ENCODE measurements at places on chromosomes 6 and 20. TPM values are rescaled to one million over a fixed set of nuclear protein-coding genes. Genes with fewer than 3 reads are reported as not detected.

DNA sequence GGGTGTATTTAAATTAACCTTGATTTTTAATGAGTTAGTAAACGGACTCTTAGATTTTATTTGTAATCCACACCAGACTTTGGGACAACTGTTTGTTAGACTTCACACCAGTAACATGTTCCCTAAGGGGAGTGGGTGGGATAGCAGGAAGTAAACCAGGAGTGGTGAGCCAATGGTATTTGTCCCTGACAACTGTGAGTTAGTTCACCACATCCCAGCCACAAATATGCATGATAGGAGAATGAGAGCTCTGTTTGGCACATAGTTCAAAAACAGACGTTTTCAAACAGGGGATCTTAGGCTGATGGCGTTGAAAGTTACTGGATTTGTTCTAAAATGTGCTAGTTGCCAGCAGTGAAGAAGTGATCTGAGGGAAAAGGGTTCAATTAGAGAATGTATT, 18.7 kb upstream of the COL10A1 start:
- DNase-seq: no peak

DNA sequence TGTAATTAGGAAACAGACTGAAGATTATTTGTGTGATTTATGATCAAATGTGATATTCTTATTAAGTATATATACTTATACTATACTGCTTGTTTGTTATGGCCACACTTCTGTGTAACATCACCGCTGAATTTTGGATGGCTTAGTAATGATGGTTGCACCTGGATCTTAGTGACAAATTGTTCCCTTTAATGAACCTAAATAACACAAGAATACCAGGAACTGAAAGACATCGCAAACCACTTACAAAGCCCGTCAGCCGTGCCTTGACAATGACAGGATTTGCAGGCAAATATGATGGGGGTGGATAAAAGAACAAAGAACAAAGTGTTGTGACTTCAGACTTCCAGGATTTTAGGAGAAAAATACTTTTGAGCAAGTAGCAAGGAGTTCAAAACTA, 67.1 kb downstream of the LAMP5 start:
- no peak for DNase-seq

DNA sequence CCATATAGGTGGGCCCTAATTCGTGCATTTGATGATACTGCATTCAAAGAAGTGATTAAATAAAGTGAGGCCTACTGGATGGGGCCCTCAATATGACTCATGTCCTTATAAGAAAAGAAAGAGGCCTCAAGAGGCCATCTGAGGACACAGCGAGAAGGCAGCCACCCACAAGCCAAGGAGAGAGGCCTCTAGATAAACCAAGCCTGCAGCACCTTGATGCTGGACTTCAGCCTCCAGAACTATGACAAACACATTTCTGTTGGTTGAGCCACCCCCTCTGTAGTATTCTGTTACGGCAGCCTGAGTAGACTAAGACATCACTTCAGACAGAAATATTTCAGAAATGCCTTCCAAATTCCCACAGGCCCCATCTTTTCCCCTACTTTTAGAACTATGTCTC, 82.5 kb upstream of the PLEKHG1 start:
- no peak for DNase-seq

DNA sequence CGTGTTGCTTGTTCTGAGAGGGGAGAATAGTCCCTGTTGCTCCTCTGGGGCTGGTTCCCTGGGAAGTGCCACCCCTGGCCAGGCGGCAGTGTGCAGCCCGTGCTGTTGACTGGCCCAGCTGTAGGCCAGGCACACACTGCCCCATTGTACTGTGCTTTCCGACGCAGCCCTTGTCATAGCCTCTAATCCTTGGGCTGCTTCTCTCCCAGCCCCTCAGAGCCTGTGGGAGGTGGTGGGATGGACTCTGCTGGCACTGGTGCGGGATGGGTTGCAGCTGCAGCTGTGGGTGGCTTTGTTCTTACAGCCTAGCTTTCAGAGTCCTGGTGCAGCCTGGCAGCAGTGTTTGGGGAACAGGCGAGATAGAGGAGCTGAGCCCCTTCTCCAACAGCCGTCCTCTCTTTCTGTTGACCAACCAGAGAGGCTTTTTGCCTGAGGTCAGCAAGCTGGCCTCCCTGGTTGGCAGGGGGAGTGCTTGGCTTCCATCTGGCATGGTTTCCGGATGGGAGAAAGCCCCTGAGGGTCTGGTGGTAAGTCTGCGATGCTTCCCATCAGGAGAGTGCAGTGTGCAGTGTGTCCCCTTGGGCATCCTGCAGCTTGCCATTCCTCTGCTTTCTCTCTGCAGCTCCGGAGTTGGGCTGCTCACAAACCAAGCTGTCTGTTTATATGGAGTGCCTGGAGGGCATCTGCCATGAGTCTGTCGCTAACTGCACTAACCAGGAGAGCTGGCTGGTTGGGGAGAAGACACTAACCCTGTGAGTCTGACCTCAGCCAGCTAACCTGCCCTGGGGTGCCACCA, 12.1 kb downstream of the TJAP1 start:
- no peak for DNase-seq

DNA sequence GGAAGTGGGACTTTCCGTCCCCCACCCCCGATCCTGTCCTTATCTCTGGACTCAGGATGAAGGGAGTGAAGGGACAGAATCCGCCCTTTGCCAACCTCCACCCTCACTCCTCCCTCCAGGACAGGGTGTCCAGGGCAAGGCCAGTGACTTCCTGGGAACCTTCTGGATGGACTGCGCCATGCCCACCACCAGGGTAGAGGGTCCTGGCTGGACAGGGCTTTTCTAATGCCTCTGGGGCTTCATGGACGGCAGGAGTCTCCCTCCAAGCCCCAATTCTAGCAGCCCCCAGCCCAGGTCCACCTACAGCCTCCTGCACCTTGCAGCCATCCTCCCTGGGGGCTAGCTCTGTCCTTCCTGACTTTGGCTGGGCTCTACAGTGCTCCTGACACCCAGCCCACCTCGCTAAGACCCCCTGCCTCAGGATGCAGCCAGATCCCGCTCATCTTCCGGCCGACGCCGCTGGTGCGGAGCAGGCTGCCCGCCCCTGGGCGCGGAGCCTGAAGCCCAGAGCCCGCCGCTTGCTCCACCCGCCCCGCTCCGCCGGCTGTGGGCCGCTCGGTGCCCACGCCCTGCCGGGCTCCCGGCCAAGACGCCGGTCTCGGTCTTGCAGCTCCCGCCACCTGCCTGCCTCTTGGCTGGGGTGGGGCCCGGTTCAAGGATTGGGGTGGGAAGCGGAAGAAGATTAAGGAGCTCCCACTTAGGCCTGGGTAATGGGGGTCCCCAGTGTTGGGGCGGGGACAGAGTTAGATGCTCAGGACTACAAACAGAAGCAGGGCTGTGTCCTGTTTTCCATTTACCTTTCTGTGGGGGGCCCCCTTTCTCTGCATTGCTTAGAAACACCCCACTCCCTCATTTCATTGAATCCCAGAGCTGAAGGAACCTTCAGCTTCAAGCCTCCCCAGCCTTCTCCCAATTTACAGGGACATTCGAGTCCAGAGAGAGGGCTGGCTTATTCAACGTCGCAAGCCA, 72.8 kb downstream of the MDGA1 start:
- DNase-seq: no peak

- no peak for DNase-seq
Measured at GRCh38 chr6:2749969-2750600, 637 bp downstream of the MYLK4 start.

DNA sequence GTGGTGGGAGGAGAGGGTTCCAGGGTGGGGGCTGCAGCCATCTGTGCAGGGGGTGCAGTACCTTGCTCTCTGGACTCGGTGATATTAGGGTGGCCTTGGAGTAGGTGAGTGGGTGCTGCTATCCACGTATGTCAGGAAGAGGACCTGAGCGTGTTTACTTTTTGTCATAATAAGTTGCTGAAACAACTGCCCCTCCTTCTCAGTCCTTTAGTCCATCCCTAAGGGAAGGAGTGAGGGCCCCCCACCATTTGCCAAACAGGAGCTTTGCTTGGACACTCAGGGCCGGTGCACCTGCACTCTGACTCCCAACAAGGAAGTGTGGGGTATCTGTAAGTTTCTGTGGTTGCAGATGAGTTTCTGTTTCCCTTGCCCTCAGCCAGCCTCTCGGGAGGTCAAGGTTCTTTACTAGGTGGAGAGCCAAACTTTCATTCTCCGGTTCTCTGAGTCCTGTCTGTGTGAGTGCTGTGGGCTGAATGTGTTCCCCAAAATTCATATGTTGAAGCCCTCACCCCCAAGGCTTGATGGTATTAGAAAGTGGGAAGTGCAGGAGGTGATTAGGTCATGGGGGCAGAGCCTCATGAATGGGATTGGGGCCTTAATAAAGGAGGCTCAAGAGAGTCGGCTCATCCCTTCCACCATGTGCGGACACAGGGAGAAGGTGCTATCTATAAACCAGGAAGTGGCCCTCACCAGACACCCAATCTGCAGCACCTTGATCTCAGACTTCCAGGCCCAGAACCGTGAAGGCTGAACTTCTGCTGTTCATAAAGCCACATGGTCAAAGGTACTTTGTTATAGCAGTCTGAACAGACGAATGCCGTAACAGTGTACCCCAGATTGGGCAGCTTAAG, 19.6 kb upstream of the CCR6 start:
- DNase-seq: no peak

GRCh38 chr20:7003598-7003997, 236.1 kb downstream of the BMP2 start:
- peak; percentile 22 for DNase-seq

DNA sequence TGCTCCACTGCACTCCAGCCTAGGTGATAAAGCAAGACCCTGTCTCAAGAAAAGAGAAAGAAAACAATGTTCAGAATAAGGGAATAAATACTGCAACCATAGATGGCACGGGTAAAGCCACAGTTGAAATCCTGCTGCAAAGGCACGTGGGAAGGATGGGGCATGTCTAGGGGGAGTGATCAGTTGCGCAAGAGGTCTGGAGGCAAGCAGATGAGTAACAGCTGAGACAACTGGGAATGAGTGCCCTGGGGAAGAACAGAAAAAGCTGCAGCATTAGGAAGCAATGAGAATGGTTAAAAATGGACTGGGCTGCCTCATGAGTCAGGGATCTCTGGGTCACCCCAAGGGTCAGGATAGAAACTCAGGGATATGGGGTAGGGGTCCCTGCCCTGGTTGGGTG, 96.3 kb downstream of the GMPR start:
- peak; percentile 76 for DNase-seq

DNA sequence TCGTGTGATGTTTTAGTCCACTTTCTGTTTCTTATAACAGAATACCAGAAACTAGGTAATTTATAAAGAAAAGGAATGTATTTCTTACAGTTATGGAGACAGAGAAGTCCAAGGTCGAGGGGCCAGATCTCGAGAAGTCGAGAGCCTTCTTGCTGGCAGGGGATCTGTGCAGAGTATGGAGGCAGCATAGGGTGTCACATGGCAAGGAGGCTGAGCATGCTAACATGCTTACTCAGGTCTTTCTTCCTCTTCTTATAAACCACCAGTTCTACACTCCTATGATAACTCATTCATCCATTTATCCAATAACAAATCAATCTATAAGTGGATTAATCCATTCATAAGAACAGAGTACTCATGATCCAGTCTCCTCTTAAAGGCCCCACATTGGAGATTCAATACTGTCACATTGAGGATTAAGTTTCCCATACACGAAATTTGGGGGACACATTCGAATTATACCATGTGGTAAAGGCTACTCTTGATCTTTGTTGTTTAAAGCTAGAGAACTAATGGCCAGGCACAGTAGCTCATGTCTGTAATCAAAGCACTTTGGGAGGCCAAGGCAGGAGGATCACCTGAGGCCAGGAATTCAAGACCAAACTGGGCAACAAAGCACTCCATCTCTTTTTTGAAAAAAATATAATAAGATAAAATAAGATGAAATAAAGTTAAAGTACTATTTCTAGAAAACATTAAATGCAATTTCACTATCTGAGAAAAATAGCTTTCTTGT, 2.1 kb downstream of the GOPC start:
- no peak for DNase-seq

- DNase-seq: no peak
Measured at GRCh38 chr6:160088784-160089533, 32.7 kb upstream of the SLC22A1 start.

DNA sequence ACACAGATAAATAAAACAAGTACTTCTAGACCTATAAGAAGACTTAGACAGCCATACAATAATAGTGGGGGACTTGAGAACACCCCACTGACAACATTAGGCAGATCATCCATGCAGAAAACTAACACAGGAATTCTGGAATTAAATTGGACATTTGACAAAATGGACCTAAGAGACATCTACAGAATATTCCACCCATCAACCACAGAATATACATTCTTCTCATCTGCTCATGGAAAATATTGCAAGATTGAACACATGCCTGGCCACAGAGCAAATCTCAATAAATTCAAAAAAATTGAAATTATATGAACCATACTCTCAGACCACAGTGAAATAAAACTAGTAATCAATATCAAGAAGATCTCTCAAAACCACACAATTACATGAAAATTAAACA, 44.3 kb upstream of the KIAA1586 start:
- no peak for DNase-seq

DNA sequence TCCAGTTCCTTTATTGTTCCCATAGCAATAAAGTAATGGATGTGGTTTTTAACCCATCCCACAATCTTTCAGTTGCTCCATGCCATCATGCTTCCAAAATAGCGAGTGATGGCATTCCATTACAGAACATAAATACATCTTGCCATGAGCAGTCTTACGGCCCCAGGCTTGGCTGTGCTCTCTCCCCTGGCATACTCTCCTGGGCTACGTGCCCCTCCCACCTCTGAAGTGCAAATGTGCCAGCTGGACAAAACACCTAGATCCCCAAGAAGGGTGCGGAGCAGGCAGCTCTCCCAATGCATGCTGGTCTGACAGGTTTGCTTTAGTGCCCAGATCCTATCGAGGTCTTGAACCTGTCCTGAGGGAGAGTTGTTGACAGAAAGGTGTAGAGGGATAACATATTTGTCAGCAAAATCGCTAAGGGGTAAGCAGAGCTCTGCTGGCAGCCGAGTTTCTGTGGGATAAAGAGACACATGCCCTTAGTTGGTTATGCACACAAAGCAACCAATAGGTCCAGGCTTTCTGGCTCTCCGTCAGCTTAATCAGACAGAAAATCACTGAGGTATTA, 43.9 kb upstream of the PAX1 start:
- no peak for DNase-seq

GRCh38 chr6:92577077-92577719, 842.2 kb downstream of the EPHA7 start:
- DNase-seq: peak; percentile 35

DNA sequence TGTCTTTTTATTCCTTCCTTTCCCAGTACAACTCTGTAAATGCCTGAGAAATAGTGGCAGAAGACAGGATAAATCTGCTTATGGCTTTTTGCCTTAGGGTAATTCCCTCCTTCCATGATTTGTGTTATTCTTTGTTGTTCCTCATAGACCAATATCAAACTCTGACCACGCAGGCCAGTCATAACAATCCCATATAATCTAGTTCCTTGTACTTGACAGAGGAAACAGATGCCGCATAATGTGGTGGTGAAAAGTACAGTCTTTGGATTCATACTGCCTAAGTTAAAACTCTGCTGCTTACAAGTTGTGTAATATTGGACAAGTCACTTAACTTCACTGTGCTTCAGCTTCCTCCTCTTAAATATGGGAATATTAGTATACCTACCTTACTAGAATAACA, 8.2 kb upstream of the BAG2 start:
- DNase-seq: no peak

The EDN1 gene
- total RNA-seq: 16.3 TPM

The BTN1A1 gene
- total RNA-seq: not detected

The EIF6 gene
- total RNA-seq: 480 TPM

The TFAP2D gene
- not detected for total RNA-seq

The VSTM2L gene
- total RNA-seq: 4.5 TPM

The FAM83C gene
- not detected for total RNA-seq

The SLC26A8 gene
- 1.4 TPM for total RNA-seq

The MAPK14 gene
- total RNA-seq: 27.3 TPM

The COMMD7 gene
- total RNA-seq: 62.1 TPM

The PBOV1 gene
- not detected for total RNA-seq

The SAMD3 gene
- total RNA-seq: not detected

The BTNL2 gene
- total RNA-seq: not detected

Data from epithelial cell of proximal tubule (primary cell).